ENCODE measurements at places on chromosomes 2 and 18.
A peak's percentile ranks its signal among the peaks of the same experiment; 100 is the strongest.

- no peak overlapping the region for H3K27ac ChIP-seq
- H3K27me3 ChIP-seq = peaks cover 29% of the 10 kb centered on the region
- H3K36me3 ChIP-seq = no peaks in the 10 kb centered on the region
- no peak for DNase-seq
- no peak overlapping the region for H3K4me3 ChIP-seq
Observed at GRCh38 chr2:120558847-120559246, 176.8 kb upstream of the GLI2 start.

DNA sequence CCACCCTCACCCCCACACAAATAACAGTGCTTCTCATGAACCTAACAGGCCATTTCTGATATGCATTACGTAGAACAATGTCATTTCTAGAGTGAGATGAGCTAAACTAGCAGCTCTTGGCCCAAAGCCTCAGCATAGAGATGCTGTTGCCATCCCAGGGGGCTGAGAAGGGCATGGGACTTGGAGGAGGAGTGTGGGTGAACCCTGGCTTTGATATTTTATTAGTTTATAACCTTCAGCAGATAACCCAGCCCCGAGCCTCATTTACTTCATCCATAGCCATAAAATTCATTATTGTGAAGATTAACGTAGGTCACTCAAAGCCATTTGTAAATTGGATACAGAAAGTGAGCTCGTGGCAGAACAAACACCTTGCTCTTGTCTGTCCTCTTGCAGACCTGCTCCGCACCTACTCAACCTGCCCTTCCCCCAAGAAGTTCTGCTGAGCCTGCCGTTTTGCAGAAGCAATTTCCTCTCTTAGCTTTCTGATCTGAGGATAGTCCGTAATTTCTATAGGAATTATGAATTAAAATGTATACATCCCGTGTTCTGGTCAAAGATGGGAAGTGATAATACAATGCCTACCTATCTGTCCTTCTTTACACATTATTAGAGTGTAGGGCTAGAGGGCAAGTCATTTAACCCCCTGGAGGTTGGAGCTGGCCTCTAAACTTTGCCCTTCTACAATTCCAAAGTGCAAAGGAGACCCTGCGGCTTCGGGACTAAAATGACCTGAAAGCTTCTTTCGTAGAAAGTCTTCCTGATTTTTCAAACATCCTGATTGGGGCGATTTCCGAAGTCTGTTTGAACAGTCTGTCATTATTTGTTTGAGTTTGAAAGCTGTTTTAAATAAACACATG lies 187.4 kb downstream of the BCL2 start:
- no peaks in the 10 kb centered on the region for H3K36me3 ChIP-seq
- H3K4me1 ChIP-seq = no peaks in the 10 kb centered on the region
- H3K27ac ChIP-seq = no peak overlapping the region
- no peaks in the 10 kb centered on the region for H3K27me3 ChIP-seq
- no peak overlapping the region for H3K4me3 ChIP-seq

DNA sequence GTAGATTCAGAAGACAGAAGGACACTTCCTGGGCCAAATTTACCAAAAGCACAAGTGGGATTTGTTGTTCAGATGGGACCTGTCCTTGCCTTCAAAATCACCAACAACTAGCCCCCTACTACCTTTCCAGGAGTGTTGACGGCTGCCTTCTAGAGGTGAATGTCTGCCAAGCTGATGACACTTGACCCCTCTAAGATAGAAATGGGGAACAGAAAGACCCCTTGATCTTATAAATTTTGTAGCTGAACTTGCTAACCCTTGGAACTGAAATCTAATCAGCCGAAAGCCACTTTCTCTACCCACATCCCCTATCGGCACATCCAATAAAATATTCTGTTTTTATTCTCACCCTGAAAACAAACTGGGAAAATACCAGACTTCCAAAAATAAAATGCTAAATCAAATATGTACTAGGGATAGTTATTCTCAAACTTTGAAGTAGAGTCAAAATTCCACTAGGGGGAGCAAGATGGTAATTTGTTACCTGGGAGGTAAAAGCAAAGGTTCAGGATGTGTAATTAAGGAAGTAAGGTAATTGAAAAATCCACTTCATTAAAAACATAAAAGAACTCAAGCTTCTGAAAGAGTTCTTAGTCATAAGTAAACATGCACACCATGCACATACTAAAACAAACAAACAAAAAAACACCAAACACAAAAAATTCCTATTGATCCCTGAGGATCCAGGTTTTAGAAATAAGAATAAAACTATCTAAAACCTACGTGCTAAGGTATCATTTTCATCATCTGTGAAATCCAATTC lies 119.2 kb downstream of the ANKRD44 start:
- no peaks in the 10 kb centered on the region for H3K27me3 ChIP-seq
- DNase-seq = peak; percentile 18
- no peaks in the 10 kb centered on the region for H3K36me3 ChIP-seq
- H3K27ac ChIP-seq = no peak overlapping the region
- peaks cover 6% of the 10 kb centered on the region for H3K4me1 ChIP-seq
- H3K4me3 ChIP-seq = no peak overlapping the region

DNA sequence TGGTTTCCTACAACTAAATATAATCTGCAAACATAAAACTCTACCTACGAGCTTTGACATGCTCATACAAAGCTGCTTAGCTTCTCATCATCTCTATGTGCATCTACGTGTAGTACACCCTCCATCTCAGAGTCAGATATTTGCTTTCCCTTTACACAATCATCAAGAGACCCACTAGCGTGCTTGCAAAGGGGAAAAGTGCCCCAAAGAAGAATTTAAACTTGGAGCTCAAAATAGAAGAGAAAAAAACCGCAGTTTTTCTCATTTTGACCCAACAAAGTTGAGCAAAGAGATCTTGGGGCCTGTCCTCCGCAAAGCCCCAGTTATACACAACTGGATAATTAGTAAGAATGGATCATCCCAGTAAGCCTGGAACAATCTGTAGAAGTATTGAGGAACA lies 104.1 kb downstream of the PAX3 start:
- no peaks in the 10 kb centered on the region for H3K36me3 ChIP-seq
- no peak overlapping the region for H3K27ac ChIP-seq

GRCh38 chr2:147910990-147911473 lies 66.2 kb downstream of the ACVR2A start:
- no peaks in the 10 kb centered on the region for H3K36me3 ChIP-seq
- DNase-seq = peak; percentile 42
- H3K4me3 ChIP-seq = no peak overlapping the region
- H3K27me3 ChIP-seq = no peaks in the 10 kb centered on the region
- H3K27ac ChIP-seq = no peak overlapping the region

- H3K27ac ChIP-seq = no peak overlapping the region
- no peaks in the 10 kb centered on the region for H3K36me3 ChIP-seq
- peaks cover 42% of the 10 kb centered on the region for H3K4me1 ChIP-seq
- no peak overlapping the region for H3K4me3 ChIP-seq
- H3K27me3 ChIP-seq = no peaks in the 10 kb centered on the region
- DNase-seq = no peak
Observed at GRCh38 chr2:186714611-186715010, 20.8 kb downstream of the FAM171B start.
